Progenitor cell of endocrine pancreas (in vitro differentiated cells): ENCODE measurements at places on chromosomes 3 and 15. TPM values are rescaled to one million over a fixed set of nuclear protein-coding genes. Genes with fewer than 3 reads are reported as not detected.

GRCh38 chr3:45885979-45886705, at the start of gene CCR9:
Gene CCR9 (plus strand): TSS chr3:45886543. CDS start chr3:45894934, 8,391 bp downstream.
- DNase-seq: no peak

DNA sequence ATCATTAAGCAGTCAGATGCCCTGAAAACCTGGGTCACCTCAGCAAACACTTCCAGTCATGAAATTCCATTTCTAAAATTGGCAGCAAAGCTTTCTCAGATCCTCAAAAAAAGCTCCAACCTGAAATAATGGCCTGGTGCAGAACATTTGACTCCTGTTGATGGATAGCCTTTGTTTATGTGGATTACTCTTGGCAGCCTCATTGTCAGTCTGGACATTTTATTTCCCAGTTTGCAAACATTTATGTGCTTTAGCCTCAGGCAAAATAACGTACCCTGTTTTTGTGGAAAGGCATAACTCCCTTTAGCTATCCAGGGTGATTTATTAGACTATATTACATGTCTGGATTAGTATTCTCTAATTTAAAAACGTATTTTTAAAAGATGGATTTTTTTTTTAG, 53.9 kb downstream of the PXYLP1 start:
- DNase-seq: no peak

Gene TEX55
- total RNA-seq: not detected in 2 replicates

- DNase-seq: no peak
Observed at GRCh38 chr15:64285871-64286270, 70.1 kb downstream of the CSNK1G1 start.

DNA sequence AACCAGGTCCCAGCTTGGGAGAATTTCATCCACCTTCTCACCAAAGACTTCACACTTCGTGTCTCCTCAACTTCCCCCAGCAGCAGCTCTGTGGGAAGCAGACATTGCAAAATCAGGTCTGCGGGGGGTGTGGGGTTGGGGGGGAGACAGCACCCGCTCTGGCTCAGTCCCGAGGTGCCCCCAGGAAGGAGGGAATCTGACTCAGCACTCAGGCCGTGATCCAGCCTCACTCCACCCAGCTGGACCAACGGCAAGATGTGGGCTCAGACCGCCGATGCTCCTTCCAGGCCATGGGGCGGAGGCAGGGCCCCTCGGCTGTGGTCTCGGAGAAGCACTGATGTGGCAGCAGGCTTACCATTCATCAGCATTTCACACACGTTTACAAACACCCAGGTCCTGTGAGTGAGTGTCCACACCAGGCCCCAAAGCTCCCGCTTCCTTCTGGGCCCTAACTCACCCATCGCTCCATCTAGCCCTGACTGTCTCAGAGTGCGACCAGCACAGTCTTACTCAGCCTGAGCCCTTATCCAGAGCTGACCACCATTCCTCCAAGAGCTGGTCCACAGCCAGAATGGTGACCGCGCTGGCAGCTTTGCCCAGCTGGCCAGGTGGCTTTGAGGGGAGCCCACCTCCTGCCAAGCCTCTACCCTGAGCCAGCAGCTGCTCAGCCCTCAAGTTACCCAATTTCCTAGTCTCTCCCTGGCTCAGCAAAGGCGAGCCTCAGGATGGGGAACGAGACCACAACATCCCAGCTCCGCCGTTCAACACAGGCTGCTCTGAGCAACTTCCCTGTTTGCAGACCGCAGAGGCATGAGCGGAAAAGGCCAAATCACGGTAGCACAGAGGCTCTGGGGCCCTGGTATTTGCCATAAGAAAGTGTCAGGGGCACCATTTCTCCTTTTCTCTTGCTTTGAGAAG, 3.3 kb downstream of the STAB1 start:
- no peak for DNase-seq

DNA sequence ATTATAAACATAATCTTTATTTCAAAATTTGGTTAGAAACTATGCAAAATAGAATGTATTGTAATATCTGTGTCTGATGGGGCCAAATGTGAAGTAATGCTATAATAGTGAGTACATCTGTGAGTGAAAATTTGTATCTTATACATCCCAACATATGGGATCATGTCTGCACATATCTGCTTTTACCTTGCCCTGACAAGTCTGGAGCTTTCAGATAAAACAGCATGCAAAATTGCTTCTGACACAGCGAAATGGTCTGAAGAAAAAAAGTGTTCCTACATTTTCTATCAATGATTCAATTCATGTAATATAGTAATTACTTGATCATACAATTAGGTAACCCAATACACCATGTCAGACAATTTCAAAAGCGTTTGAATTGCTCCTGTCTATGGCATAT, 58.1 kb upstream of the P3H2 start:
- no peak for DNase-seq

GRCh38 chr3:59607656-59608055, 557.8 kb upstream of the CFAP20DC start:
- no peak for DNase-seq

Gene TICRR
- total RNA-seq: 13.9 and 14.7 TPM in 2 replicates
